Activated T-cell treated with anti-CD3 and anti-CD28 coated beads for 1 hour (primary cell): ENCODE measurements at places on chromosomes 3 and 15.
A peak's percentile ranks its signal among the peaks of the same experiment; 100 is the strongest.

- DNase-seq = no peak
These were observed 229.7 kb downstream of the ISL2 start for GRCh38 chr15:76566276-76566675.

GRCh38 chr3:32200992-32201758 is 37.3 kb upstream of the CMTM8 start:
- no peak for DNase-seq

DNA sequence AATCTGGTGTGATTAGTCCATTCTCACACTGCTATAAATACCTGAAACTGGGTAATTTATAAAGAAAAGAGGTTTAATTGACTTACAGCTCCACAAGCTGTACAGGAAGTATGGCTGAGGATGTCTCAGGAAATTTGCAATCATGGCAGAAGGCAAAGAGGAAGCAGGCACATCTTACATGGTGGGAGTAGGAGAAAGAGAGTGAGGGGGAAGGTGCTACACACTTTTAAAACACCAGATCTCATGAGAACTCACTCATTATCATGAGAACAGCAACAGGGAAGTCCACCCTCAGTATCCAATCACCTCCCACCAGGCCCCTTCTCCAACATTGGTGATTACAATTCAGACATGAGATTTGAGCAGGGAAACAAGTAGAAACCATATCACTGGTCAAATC is 24.0 kb upstream of the ACP3 start:
- no peak for DNase-seq

- no peak for DNase-seq
These were observed 16.9 kb upstream of the LRRC31 start for GRCh38 chr3:169886671-169887070.

GRCh38 chr3:160480931-160481330 is 31.3 kb upstream of the TRIM59 start:
- no peak for DNase-seq

- DNase-seq = no peak
These were observed 1144.5 kb downstream of the TUSC7 start for GRCh38 chr3:117853923-117854668.

DNA sequence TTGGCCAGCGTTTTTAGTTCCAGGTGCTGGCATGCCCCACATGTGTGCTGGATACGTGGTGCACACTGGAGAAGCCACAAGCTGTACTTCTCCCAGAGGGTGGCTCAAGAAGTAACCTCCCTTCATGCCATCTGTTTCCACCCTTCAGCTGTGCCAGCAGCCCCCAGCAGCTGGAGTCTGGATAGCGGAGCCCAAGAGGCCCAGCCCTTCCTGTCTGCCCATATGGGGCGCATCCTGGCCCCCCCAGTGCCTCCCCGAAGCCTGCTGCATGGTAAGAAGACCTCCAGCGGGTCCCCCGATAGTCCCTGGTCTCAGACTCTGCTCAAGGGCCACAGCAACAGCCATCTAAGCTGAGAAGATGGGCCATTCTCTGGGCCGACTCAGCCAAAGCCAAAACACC is 5.8 kb upstream of the MANF start:
- DNase-seq = no peak

- DNase-seq = peak; percentile 40
These were observed 16.2 kb upstream of the CCR9 start for GRCh38 chr3:45870099-45870498.

GRCh38 chr3:137464341-137464740 is 299.8 kb upstream of the SOX14 start:
- DNase-seq = no peak

GRCh38 chr3:107133891-107134290 is 243.3 kb upstream of the CCDC54 start:
- no peak for DNase-seq

DNA sequence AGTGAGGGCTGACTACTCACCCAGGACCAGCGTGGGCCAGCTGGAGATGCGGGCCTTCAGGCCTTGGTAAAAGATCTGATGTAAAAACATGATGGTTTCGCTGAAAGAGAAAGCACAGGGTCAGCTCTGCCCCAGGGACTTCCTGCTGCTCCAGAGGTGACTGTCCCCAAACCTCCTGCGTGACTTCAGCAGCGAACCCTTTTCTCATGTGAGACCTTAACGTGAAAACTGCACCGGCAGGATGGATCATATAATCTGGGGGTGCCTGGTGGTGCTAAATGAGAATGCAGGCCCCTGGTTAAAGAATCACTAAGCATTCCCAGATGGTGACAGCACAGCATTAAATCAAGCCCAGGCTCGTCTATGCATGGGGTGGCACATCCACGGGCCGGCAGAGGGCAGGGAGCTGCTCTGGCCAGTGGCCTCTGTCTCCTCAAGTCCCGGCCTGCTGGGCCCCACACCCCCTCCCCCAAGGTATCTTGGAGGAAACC is 55.4 kb downstream of the RASGRF1 start:
- no peak for DNase-seq

DNA sequence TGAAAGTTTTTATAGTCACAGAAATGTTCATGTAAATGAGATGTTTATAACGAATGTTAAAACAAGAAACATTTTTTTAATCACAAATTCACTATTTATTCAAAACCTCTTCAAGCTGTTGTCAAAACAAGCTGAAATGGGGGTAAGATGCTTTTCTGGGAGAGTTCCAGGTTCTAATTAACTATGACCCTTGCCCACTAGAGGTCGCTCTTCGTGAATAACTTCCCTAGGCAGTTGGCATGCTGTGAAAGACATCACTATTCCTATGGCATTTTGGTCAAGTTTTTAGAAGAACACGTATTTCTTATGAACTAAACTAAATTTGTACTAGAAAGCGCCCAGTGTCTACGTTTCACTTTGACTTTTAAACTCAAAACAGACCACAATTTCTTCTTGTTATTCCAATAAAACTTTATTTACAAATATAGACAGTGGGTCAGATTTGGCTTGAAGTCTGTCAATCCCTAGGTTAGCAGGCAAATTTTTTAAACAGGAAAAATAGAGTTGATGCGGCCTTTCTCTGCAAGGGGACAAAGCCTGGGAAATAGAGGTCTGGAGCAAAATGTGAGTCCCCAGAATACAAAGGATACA is 62.8 kb upstream of the CMTM8 start:
- peak; percentile 61 for DNase-seq

DNA sequence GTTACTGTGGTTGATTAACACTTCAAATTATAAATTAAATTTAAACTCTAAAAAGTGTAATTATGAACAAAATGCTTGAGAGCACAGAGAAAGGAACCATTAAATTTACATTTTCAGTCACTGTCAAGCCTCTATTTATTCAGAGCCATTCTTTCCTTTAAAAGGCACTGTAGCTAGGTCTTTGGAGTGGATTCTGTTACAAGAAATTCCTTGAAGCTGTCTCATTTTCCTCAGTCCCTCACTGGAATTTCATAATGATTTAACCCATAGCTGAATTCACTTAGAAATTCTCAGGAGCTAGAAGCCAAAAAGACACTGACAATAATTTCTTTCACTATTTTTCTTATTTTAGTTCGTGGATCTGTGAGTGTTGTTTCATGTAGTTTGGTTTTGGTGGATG is 81.2 kb upstream of the TCF12 start:
- DNase-seq = no peak

GRCh38 chr3:23294770-23295387 is 91.8 kb downstream of the UBE2E2 start:
- DNase-seq = no peak

DNA sequence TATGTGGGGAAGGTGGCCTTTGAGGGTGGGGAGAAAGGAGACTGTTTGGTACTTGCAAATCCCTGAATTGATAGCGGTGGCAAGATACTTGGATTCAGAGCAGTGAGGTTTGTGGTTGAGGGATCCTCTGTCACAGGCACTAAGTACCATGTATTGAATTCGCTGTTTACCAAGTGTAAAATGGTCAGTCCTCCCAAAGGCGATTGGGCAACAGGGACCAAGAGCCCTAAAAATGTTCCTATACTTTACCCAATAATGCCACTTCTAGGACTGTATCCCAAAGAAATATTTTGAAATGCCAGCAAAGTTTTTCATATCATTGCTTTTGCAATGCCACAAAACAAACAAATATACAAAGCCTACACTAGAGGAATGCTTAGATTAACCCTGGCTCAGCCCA is 43.4 kb upstream of the MRPS22 start:
- no peak for DNase-seq

GRCh38 chr3:81952141-81952540 is 190.7 kb upstream of the GBE1 start:
- DNase-seq = no peak

- no peak for DNase-seq
These were observed 52.5 kb downstream of the PIAS1 start for GRCh38 chr15:68106656-68107055.

GRCh38 chr15:42591238-42591934 is 16.0 kb downstream of the STARD9 start:
- DNase-seq = no peak

DNA sequence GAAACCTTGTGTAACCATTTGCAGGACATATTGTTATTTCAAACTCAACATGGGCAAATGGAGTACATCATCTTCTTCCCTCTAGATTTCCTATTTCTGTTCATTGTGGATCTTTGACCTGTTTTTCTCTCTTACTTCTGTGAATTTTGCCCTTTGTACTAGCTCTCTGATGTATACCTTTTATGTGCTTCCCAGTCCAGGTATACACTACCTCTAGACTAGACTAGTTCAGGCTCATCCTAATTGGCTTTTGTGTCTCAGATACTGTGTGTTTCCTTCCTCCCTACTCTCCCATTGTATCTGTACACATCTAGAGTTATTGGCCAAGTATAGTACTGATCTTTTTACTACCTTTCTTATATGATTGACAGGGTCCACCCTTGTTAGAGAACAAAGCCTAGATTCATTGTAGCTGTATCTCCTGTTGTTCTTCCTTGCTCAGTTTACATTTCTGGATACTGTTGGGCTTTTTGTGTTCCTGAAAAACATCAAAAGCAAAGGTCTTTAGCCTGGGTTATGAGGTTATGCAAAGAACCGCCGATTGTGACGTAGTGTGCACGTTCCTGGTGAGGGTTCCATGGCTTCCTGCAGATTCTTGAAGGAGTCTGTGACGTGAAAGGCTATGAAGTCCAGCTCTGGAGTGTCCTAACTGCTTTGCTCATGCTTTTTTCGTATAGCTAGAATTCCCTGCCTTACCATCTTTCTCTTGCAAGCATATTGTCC is 167.4 kb downstream of the KLHL25 start:
- DNase-seq = no peak

DNA sequence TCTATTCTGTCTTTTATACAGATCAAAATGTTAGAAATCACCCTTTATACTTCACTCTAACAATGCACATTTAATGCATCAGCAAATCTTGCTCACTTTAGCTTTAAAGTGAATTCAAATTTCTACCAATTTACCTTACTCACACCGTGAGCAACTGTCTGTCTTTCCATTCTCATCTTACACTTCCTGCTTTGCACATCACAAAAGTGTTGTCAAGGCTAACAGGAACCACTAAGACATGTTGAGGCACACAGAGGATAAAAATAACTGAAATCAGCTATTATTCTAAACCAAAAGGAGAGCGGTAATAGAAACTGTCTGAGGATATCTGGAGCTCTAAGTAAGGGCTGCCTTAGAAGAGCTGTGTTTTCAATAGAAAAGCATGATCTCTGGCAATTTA is 519.9 kb downstream of the ZBBX start:
- no peak for DNase-seq

DNA sequence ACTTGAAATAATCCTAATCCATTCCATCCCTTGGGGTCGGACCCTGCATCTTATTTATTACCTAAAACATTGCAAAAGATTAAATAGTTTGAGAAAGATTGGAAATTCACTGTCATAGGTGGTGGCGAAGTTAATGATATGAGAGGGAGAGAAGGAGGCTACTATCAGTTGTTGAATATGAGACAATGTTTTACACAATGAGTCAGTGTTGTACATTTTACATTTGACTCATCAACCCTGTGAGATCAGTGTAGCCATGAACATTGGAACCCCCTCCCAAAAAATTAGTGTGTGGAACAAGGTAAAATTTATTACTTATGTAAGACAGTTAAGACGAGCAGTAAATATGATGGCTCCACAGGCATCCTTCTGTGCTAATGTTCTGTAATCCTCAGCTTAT is 384.3 kb downstream of the MCTP2 start:
- DNase-seq = no peak
